Coronary artery (tissue), 2 donors: ENCODE measurements at places on chromosomes 16 and 17.

DNA sequence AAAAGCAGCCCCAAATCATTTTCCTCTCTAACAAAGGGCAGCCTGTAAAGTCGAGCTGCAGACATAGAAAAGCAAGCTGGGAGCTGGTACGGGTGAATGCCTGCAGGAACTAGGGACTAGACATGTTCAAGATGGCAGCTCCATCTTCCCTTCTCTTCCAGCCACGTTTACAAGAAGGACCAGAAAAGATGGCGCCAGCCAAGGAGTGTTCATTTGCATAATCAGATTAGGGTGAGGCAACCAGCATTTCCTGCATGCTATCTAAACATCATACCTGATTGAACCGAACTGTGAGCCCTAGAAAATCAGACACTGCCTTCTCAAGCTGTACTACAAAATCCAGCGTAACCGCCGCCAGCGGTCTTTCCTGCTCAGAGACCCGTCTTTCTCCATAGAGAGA is 896.8 kb downstream of the CDH11 start:
- no peak for DNase-seq

DNA sequence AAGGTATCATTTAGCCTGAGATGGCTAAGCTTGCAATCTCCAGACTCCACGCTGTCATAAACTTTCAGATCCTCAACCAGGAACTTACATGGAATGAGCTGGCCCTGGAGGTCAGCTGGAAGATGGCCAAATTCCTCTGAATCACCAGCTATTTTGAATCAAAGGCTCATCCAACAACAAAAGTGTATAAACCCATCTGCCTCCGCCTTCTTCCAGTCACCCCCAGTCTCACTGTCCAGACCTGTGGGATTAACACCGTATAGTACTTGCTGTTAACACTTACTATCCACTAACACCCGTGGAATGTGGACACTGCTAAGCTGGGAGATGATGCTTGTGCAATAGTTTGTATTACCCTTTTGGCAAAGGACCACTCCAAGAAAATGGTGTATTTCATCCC is 1.9 kb upstream of the LCMT1 start:
- peak; percentile 76 for DNase-seq

- DNase-seq, result no peak
Observed at GRCh38 chr17:17147821-17148220, 58.3 kb downstream of the PLD6 start.

- no peak for DNase-seq
Observed at GRCh38 chr17:9339958-9340357, 235.7 kb downstream of the STX8 start.

DNA sequence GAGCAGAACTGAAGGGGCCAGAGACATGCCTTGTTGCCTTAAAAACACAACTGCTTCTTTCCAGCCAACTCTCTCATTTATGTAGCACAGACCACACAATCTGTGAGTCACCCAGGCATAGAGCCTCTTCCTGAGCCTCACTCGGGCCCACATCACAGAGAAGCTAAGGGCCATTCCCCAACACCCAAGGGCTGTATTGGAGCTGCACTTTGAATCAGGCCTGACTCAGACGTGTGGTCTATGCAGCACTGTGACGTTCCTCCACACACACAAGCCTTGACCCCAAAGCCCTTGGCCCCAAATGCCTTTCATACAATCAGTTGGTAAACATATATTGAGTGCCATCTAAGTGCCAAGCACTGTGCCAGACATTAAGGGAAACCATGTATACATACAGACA is 308.9 kb upstream of the DYNLRB2 start:
- no peak for DNase-seq

GRCh38 chr16:3027983-3028715 is 4.3 kb downstream of the THOC6 start:
- DNase-seq, result no peak

GRCh38 chr16:57771141-57771785 is 31.0 kb downstream of the KIFC3 start:
- DNase-seq, result no peak

- no peak for DNase-seq
Observed at GRCh38 chr16:88902744-88903143, 36.3 kb upstream of the PABPN1L start.

GRCh38 chr17:81428948-81429774 is 33.9 kb downstream of the BAHCC1 start:
- peak; percentile 85 for DNase-seq

- DNase-seq, result peak; percentile 47
Observed at GRCh38 chr16:86248310-86248905, 261.9 kb upstream of the FOXF1 start.

- DNase-seq, result no peak
Observed at GRCh38 chr17:44004761-44005526, 522 bp downstream of the NAGS start.

GRCh38 chr17:3685174-3685573 is 10.8 kb downstream of the P2RX5 start:
- no peak for DNase-seq

DNA sequence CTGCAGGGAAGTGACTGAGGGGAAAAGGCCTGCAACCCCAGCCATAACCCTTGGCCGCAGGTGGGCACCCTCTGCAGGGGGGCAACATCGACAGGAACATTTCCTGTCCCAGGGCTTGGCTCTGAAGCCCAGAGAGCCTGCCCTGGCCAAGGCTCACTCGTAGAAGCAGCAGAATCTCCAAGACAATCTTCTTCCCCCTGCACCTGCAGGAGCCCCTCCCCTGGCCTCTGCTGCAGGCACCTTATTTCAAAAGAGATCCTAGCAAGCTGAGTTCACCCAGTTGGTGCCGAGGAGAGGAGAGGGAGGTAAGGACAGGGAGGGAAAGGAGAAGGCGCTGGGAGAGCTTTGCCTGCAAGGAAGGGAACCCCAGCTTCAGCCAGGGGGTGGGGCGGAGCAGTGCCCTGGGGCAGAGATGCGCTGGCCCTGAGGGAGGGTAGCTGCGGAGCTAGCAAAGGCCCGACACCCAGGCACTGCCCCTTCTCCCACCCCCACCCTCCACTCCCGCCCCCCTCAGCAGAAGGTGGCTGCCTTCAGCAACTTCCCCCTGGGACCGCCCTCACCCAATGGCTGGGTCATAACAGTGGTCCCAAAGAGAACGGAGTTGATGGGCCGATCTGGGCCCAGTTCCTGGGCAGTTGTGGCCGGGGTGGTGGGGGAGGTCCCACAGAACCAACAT is 104.3 kb upstream of the TNRC6C start:
- no peak for DNase-seq

GRCh38 chr17:75077496-75078283 is 10.1 kb upstream of the SLC16A5 start:
- no peak for DNase-seq

GRCh38 chr16:11431915-11432465 is 86.7 kb downstream of the RMI2 start:
- DNase-seq, result no peak

- DNase-seq, result no peak
Observed at GRCh38 chr16:6153901-6154300, 1056.3 kb upstream of the EEF2KMT start.

- no peak for DNase-seq
Observed at GRCh38 chr16:30829130-30830071, 42.4 kb upstream of the ZNF629 start.

- DNase-seq, result no peak
Observed at GRCh38 chr16:79049040-79049439, 551.5 kb downstream of the MAF start.

GRCh38 chr16:17564856-17565255 is 94.1 kb upstream of the XYLT1 start:
- no peak for DNase-seq

GRCh38 chr16:24318680-24319079 is 62.5 kb downstream of the CACNG3 start:
- DNase-seq, result no peak

DNA sequence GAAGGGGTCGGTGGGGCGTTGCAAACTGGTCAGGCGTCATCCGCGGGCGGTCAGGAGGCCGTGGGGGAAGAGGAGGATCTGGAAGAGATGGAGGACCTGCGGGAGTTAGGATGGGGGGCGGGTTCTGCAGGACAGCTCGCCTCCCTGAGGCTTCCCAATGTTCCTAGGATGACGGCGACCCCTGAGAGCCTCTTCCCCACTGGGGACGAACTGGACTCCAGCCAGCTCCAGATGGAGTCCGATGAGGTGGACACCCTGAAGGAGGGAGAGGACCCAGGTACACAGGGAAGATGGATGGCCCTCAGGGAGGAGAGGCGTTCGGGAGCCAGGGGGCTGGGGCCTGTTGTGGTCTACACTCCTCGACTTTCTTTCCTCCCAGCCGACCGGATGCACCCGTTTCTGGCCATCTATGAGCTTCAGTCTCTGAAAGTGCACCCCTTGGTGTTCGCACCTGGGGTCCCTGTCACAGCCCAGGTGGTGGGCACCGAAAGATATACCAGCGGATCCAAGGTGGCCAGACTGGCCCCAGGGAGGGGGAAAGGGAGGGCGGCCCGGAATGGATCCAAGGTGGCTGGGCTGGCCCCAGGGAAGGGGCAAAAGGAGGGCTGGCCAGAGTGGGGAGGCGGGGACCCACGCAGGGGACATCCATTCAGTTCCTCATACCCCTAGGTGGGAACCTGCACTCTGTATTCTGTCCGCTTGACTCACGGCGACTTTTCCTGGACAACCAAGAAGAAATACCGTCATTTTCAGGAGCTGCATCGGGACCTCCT is 839 bp downstream of the PLD2 start:
- DNase-seq, result no peak

DNA sequence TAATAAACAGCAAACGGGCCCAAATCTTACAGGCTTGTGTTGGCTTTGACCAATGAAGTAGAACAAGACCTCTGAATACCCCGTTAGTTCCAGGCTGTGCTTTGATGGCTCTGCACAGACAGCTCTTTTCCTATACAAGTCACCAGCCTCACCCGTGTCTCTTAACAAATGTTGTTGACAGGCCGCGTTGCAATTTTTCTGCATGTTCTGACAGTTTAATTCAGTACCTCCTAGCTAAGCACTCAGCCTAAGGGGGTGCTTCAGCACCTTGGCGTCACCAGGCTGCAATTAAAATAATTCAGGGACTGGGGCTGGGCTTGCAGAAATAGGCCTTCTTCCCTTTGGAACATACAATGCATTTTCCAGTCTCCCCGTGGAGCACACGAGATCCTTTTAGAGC is 500.1 kb downstream of the MAF start:
- no peak for DNase-seq

- no peak for DNase-seq
Observed at GRCh38 chr16:78936060-78936459, 664.5 kb downstream of the MAF start.

DNA sequence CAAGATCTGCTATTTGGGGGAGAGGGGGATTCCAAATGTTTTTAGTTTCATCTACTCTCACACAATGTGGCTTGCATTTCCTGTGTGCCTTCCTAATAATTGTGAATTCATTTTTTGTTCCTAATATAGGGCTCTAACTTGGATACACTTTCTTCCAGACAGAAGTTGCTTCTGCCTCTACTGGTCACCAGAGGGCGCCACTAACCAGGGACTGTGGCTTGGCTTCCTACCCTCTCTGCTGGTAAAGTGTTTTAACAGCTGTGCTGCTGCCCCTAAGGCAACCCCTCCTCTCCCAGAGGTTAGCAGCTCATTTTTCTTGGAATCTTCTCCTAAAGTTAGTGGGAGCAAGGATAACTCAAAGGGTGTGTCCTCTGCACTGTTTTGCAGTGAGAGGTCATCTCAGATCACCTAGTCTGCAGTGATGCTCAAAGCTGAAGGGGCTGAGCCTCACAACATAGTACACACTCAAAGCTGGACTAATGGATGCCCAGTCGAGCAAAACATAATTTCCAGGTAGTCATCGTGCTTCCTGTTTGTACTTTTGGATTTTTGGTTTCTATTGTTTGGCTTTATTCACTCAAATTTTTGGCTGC is 5.0 kb upstream of the PRSS54 start:
- DNase-seq, result no peak

DNA sequence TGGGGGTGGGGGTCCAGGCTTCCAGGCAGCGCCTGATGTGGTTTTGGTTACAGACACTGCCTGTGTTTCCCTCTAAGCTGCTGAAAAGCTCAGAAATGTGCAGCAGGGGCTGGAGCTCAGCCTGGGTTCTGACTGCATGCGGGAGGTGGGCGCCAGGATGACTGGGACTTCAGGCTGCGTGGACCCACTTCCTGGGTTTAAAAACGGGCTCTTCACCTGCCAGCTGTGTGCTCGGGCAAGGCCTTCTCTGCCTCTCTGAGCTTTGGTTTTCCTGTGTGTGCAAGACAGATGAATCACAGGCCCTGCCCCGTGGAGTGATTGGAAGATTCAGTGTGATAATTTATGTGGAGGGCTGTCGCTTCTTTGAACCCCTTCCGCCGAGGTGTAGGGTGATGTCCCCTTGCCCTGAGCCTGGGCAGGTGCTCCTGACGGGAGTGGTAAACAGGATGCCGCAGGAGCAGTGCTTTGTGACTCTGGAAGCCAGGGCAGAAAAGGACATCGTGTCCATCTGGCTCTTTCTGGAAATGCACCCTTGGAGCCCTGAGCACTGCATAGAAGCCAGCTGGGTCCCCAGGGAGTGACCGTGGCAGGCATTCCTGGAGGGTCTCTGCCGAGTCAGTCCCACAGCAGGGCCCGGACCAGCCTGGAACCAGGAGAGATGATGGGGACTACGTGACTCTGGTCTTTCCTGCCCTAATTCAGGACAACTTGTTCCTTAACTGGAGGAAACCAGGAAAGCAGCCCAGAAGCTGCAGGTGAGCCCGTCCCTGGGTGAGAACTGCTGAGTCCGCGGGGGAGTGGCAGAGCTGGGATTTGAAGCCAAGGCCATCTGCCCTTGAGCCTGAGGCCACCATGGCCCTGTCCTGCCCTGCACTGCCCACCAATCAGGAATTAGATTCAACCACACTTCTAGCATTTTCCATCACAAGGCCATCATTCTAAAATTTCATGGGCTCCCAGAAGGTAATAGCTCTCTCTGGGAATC is 28.5 kb upstream of the SLC7A5 start:
- no peak for DNase-seq

GRCh38 chr16:1378804-1379303 is 27.1 kb downstream of the GNPTG start:
- peak; percentile 91 for DNase-seq

DNA sequence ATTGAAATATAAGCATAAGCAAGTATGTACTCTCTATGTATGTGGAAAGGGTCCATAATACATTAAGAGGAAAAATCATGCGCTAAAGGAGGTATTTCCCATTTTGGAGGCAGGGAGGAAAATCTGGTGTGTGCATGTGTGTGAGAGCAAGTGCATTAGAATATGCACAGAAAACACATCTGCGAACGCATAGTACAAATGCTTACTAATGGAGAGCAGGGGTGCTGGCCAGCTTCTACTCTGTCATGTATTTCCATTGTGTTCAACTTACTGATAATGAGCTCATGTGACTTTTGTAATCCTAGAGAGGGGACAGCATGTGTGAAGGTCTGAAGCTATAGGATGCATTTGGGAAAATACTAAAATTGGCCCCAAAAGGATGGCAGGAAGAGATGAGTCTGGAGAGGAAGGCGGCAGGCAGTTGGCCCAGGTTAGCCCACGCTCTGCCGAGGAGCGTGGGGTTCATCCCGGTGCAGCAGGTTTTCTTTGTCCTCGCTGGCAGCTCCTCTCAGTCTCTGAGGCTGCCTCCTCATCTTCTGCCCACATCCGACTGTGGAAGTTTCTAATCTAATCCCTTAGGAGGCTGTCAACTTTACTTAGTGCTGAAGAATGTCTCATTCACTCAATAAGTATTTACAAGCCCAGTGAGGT is 17.8 kb upstream of the KSR1 start:
- DNase-seq, result no peak
